ENCODE measurements at places on chromosomes 12 and 14. TPM values are rescaled to one million over a fixed set of nuclear protein-coding genes. Genes with fewer than 3 reads are reported as not detected.

Gene FOXN4
- 0.06 TPM for polyA plus RNA-seq

DNA sequence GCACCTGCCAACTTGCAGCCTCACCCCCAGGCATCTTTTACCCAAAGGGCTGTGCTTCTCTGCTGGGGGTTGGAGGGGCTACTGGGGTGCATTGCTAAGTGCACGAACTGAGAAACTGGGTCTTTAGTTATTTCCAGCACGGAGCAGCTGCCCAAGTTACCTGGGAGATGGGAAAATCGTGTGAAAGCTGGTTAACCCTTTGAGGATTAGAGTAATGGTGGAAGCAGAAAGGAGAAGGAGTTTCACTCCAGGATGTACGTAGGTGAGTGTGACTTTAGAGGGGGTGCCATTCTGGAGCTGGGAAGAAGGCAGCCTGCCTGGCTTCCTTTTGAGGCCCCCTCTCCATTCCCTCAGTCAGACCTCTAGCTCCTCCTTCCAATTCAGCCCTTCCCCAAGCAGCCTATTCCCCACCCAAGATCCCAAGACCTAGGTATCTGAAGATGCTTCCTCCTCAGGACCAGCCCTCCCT, 1.0 kb upstream of the ADCY6 start:
- no peak for DNase-seq

DNA sequence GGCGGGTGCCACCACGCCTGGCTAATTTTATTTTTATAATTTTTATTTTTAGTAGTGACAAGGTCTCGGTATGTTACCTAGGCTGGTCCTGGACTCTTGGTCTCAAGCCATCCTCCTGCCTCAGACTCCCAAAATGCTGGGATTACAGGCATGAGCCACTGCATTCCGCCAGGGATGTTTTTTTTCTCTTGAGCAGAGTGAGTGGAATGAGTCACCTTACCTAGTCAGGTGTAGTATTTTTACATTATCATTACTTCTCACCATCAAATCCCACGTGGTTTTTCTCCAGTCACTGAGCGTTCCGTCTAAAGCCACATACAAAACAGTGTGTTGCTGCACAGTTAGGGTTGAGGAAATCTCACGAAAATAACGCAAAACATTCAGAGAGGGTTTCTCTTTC, 870 bp upstream of the TBPL2 start:
- DNase-seq: no peak

Gene RAB21
- polyA plus RNA-seq: 11.8 TPM

GRCh38 chr12:115799610-115800009, 477.9 kb downstream of the MED13L start:
- DNase-seq: no peak

GRCh38 chr12:48899651-48900050, 25.6 kb downstream of the FKBP11 start:
- no peak for DNase-seq

GRCh38 chr14:62665286-62665685, 380.0 kb downstream of the KCNH5 start:
- DNase-seq: no peak

DNA sequence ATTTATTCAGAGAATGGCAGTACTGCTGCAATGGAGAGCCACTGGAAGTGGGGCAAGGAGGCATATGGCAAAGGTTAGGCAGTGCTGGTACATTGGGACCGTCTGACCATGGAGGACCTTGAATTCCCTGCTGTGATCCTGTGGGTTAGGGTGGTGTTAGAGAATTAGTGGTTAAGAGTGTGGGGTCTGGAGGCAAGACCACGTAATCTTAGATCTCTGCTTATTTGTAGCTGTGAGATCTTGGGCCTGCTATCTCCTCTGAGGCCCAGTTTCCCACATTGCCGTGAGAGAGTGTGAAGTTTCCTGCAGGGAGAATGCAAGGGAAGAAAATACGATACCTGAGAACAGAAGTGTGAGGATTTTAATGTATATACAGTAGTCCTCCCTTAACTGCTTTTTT, 147.7 kb downstream of the ERC1 start:
- DNase-seq: no peak

GRCh38 chr12:76976777-76977382, 88.5 kb downstream of the E2F7 start:
- DNase-seq: no peak

DNA sequence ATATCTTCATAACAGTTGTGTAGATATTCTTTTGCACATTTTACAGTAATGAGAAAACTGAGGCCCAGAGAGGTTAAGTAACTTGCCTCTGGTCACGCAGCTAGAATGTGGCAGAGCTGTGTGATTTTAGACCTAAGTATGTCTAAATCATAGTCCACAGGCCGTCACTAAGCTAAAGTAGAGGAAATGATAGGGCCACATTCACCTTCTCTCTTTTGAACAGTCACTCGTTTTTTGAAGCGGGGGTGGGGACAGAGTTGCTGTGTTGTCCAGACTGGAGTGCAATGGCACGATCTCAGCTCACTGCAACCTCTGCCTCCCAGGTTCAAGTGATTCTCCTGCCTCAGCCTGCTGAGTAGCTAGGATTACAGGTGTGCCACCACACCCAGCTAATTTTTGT, 68.5 kb downstream of the RASSF3 start:
- no peak for DNase-seq

Gene ABCD2
- 0.20 TPM for polyA plus RNA-seq

Gene LTBP2
- polyA plus RNA-seq: 13.2 TPM

- DNase-seq: no peak
These were observed 88.1 kb downstream of the ITPR2 start for GRCh38 chr12:26744697-26745440.

GRCh38 chr12:89160716-89161123, 191.6 kb downstream of the DUSP6 start:
- DNase-seq: no peak

Gene STAT2
- polyA plus RNA-seq: 64.8 TPM

Gene MSRB3
- polyA plus RNA-seq: 11.5 TPM

GRCh38 chr12:93427779-93428564, 13.8 kb downstream of the UBE2N start:
- DNase-seq: peak; percentile 70

DNA sequence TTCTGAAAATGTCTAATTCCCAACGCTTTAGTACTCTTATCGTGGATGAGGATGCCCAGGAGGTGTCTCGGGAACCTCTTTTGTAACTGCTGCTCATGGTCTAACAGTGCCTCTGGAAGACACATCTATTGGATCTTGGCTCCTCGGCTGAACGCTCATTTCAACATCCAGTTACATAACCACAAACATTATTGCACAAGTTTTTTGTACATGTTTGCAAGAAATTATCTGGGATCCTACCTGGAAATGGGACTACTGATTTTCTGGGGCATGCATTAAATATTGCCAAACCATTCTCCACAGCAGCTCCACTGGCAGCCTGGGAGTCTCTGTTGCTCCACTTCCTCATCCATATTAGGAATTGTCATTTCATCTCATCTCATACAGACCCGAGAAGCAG, 117.5 kb upstream of the EVL start:
- DNase-seq: no peak

DNA sequence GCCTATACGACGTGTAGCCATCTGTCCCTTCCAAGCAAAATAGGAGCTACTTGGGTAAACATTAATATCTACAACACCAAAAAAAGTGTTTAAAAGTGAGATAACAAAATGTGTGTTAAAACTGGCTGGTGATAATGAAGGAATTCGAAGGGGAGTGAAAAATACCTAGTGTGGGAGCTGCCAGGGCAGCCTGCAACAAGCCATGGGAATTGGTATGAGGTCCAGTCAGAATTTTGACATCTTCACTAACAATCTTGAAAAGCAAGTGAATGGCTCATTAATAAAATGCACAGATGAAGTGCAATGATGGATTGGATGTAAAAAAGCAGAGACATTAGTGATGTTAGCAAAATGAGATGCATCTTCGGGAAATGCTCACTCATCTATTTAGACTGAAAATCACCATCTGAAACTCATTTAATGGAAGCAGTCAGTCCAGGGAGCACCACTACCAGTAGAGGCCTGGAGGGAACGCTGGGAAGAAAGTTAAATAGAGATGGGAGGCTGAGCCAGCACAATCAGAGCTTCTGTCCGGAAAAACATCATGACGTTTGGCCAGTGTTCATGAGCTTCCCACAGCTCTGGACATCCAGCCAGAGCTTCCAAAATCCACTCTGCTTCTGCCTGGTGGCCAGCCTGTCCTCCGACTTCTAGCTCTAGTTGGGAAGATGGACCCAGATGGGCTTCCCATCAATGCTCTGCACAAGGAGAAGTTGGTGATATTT, 405.0 kb upstream of the TMTC1 start:
- DNase-seq: no peak

Gene NXPH4
- 0.16 TPM for polyA plus RNA-seq

Gene STXBP6
- 9.3 TPM for polyA plus RNA-seq

DNA sequence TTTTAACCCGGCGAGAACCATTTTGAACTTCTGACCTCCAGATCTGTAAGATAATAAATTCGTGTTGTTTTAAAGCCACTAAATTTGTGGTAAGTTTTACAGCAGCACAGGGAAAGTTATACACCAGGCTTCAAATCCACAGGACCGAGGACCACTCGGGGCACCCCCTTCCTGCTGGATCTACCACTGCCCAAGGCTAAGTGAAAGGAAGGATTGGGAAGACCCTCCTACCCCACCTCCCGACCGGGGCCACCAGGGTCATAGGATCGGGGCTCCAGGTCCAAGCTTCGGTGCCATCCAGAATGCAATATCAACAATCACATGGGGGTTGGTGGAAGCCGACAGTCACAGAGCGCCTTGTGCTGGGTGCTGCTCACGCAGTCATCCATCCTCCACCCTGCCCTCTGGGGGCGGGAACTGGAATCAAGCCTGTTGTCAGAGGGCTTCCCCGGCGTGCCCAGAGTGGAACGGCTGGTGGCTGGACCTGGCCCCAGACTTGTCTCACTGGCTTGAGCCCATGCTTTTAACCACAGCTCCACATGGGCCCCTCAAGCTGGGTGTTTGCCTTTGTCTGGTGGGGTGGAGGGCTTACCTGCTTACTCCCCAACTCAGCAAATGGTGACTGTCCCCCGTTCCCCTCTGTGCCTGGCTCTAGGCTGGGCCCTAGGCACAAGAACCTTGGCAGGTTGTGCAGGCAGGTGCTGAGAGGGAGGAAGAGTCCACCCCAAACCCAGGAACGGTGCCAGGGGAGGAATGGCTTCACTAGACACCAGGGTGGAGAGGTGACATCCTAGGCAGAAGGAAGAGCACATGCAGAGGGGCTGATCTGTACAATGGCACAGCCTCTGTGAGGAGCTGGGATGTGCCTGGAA, 180.3 kb upstream of the RTL1 start:
- DNase-seq: no peak

Gene LMNTD1
- polyA plus RNA-seq: 0.18 TPM

Data from lung (tissue), 17 donors.